ENCODE measurements at places on chromosomes 5 and 9.

DNA sequence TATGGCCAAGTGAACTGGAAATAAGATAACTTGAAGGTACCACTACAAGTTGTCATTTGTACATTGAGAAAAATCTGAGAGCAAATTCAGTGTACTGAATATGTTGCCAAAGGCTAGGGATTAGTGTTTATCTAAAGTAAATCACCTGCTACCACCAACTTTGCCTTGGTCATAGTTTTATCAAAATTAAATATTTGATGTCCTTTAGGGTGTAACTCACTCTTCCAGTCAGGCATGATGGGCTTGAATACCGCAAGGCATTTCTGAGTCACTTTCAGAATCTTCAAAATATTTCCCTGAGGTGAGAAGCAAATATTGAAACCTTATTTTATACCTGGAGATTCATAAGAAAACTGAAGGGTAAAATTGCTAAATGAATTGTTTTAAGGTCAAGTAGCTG lies 1338.6 kb upstream of the ACO1 start:
- no peak for DNase-seq

GRCh38 chr9:1453636-1454035 lies 403.5 kb downstream of the DMRT2 start:
- no peak for DNase-seq

- DNase-seq = no peak
Measured at GRCh38 chr5:154844809-154845208, 5.6 kb downstream of the FAXDC2 start.

DNA sequence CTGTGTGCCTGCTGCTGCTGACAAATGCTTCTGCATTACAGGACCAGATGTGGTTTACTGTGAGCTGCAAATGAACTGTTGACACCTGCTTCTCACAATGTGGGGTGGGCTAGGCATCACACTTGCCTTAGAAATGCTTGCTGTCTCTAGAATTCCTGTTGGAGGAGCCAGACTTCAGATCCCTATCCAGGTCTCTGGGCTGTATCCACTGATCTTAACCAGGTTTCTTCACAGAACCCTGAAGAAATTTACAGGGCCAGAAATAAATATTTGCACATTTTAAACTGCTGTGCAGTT lies 255.4 kb downstream of the FAM114A2 start:
- DNase-seq = no peak

DNA sequence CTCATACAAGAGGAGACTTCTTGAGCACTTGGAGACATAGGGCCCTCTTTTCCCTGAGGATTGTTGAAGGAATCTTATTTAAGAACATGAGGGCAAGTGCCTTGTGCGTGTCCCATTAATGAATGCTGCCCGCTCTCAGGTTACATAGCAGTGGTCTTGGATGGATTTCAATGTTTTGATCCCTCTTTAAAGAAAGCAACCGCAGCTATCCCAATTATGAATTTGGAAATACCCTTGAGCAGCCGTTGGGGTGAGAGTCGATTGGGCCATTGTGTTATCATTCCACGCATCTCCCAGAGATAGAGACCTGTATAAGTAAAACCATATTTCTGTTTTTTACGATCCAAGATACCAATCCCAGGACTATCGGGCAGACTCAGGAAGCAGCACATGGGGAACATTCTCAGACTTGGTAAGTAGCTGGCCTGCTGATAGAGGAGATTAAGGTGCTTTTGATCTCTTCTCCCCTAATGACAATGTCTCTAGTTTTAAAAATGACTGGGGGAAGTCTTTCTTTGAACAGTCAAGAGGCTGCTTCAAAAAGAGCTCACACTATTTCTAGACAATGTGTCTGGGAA lies 145.3 kb downstream of the MACROH2A1 start:
- no peak for DNase-seq

DNA sequence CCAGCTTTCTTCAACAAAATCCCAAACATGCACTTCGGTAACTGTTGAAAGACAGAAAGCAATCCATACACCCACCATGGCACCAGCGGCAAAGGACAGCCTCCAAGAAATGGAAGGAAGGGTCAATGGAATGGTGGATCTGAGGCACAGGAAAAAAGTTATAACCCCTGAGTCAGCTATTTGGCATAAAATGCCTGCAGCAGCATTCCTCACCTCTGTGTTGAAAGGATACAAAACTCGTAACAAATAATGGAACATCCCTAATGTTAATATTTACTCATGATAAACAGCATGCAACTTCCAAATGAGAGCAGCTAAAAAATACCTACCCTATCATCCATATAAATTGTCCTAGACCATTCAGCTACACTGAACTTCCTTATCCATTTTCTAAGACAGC lies 9.4 kb downstream of the FBXW11 start:
- no peak for DNase-seq

DNA sequence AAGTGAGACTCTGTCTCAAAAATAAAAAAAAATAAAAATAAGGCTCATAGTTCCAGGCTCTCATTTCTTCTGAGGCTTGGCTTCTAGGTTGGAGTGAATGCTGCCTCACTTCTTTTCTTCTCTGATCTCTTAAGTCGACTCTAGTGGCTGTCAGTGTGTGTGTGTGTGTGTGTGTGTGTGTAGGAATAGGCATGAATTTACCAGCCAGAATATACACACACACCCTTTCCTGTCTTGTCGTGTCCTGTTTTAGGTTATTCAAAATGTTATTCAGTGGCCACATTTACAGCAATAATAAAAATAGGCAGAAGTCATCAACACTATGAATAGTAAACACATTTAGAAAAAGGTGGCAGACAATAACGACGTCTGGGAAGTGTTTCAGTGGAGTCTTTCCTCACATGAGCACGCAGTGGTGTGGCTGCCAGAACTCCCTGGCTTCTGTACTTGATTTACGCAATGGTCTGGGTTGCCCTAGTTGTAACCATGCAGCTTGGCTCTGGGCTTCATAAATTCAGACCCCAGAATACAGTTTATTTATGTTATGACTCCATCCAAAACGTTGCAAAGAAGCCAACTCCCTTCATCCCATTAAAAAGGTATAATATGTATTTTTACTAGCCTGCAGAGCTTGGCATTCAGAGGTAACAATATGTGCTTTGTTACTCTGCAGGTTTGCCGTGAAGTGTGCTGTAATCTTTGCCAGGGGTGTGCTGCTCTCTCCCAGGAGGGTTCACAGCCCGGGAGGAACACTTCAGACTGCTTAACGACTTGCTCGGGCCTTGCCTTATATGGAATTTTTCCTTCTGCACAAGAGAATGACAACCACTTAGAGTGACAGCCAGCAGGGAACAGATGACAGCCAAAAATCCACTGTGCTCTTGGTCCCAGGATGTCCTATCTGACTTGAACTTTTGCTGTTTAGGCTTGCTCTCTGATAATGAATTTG lies 34.4 kb upstream of the PALM2AKAP2 start:
- no peak for DNase-seq

DNA sequence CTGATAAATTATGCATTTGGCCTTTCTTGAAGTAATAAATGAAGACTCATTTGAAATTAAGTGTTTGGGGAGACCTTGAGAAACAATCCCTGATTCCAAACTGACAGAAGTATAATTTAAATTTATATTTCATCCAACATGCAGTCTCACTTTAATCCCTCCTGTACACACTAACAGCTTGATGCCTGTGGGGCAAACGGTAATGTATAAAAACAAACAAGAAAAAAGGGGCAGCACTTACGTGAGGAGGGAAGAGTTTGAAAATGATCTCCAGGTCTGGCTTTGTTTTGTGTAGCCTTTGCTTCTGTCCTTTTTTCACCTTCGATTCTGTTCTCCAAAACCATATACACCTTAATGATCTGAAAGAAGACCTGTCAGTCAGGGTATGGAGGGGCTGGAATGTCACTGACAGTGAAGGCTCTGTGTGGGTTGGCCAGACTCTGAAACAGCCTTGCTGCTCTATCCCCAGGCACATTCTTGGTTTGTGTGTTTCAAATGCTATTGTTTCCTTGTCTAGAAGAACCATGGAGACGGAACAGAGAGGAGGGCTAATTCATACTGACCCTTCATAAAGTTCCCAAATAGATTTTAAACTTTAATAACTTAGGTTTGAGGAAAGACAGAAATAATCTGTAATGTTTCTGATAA lies 338.2 kb upstream of the WWC1 start:
- no peak for DNase-seq

GRCh38 chr9:116198344-116198743 lies 44.8 kb downstream of the PAPPA start:
- DNase-seq = no peak

- DNase-seq = no peak
Measured at GRCh38 chr5:83785176-83785668, 64.6 kb upstream of the HAPLN1 start.

DNA sequence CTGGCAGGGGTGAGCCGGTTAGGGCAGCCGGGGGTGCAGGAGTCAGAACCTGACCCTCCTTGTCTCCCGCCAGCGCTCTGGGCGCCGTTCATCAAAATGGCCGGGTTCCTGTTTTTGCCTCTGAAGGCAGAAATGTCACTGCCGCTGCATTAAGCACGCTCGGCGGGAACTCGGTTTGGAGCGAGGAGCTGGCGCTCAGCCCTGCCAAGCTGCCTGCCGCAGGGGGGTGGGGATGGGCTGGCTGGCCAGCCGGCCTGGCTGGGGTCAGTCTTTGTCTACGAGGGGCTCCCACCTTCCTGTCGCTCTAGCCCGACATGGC lies 63.7 kb downstream of the CXXC5 start:
- DNase-seq = no peak

GRCh38 chr9:4059437-4059836 lies 240.4 kb downstream of the GLIS3 start:
- DNase-seq = no peak

- DNase-seq = no peak
Measured at GRCh38 chr5:178176791-178177190, 10.4 kb downstream of the GMCL2 start.

- no peak for DNase-seq
Measured at GRCh38 chr5:161676103-161676502, 9.4 kb upstream of the GABRA6 start.

DNA sequence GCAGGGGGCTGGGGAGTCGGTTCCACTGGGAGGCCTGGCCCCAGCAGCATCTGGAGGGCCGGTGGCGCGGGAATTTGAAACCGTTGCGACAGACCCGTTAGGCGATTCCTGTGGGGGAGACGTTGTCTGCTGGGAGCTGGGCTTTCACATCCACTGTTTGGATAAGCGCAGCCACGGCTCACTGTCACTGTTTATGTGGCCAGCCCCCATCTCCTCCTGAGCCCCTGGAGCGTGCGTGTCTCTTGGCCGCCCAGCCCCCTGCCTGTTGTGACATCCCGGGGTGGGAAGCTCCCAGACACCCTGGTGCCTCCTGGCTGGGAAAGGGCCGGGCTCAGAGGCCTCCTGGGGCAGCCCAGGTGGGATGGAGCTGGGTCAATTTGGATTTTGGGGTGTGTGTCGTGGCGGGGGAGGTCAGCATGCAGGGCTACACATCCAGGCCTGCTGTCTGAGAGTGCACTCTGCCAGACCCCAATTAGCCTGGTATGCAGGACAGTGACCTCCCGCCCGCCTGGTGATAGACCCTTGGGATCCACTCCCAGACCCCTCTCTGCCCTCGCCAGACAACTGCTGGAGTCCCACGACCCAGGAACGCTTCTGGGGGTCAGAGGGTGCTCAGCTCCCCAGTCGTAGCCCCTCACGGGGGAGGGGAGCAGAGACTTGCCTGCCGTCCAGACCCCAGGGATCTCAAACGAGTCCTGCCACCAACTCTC lies 62.0 kb upstream of the RNU6ATAC start:
- DNase-seq = no peak

- DNase-seq = no peak
Measured at GRCh38 chr9:130983970-130984369, 25.0 kb upstream of the LAMC3 start.

GRCh38 chr5:21236104-21236503 lies 1248.1 kb upstream of the CDH18 start:
- no peak for DNase-seq

DNA sequence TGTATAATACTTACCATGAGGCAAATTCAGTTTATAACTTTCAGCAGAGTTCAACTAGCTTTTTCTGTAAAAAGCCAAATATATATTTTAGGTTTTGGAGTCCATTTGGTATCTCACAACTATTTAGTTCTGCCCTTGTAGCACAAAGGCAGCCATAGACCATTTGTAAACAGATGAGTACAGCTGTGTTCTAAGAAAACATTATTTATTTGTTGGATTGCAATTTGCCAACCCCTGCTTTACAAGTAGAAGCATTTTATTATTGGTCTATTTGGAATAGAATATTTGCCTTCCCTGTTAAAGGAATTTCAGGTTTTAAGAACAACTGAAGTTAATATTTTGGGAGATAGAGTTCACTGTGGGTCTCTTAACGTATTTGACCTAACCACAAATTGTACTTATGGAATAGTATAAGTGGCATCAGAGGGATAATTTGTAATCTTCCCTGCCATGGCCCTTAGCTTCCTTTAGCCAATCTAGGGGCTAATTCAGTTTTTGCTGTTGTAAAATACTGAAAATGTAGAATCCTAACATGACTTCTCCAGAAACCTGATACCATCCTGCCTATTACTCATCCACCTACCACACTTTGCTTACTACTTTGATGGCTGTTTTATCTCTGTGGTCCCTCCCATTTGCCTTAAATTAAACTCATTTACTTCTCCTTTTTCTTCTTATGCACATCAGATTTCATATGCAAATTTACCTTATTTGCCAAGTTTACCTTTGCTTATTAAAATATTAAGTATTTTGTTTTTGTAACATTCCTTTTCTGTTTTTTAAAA lies 109.2 kb downstream of the DMXL1 start:
- DNase-seq = no peak

- DNase-seq = no peak
Measured at GRCh38 chr9:107881626-107882300, 392.2 kb upstream of the KLF4 start.

DNA sequence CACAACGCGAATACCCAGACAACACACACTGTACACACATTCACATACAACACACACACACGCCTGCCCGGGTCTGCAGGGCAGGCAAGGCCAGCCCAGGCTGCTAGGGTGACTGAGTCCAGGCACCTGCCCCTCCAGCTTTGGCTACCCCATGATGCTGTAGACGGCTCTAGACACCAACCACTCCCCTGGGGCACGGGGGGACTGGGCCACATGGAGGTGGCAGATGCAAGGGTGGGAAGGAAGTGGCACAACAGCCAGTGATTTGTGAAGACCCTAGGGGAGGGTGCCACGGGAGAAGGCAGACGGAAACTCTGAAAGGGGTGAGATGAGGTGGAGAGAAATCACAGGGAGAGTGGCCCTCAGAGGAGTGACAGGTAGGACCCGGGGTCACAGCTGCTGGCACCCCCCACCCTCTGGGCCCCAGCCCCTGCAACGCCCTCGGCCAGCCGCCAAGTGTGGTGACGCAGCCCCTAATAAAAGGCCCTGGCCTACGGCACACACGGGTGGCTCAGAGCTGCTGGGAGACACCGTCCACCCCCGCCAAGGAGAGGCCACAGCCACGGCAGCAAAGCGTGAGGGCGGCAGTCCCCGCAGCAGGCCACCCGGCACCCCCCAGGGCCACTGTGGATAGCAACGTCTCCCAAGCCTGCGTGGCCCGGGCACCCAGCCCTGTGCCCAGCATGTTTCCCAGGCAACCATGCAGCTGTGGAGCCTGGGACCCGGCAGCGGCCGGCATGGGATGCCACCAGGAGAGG lies 6.6 kb upstream of the CCDC187 start:
- no peak for DNase-seq
